Lung (tissue), 17 donors: ENCODE measurements at places on chromosomes 6 and 20.

DNA sequence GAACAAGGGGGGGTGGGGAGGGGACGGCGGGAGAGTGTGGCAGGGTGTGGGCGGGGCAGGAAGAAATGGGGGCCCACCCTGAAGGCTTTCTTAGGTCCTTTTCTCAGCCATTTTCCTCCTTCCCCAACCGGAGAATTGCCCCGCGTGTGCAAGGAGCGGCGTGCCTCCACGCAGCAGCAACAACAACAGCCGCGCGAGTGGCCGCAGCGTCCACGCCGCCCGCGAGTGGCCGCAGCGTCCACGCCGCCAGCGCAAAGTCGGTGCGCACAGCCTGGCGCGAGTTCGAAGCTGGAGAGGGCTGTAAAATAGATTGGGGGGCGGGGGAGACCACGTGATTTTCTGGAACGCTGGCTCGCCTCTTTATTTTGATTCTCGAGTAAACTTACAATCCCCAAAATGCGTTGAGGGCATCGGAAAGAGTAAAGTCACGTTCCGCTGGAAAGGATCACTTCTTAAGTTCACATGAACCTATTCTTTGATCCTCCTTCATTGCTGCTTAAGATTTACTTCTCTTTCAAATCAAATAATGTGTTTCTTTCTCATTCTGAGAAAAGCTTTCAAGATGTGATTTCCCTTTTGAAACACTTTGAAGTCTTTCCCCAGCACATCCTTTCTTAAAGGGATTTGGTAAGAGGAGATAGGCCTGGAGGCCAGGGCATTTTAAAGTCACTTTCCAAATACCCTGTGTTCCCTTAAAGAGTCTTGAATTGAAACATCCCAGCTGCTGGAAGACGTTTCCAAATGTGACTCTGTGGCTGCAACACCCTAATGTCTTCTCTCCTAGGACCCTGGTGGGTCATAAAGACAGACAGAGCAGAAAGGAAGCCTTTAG, 66.7 kb upstream of the ZNF217 start:
- peak; percentile 76 for DNase-seq

GRCh38 chr6:118553132-118553531, 5.0 kb downstream of the PLN start:
- no peak for DNase-seq

DNA sequence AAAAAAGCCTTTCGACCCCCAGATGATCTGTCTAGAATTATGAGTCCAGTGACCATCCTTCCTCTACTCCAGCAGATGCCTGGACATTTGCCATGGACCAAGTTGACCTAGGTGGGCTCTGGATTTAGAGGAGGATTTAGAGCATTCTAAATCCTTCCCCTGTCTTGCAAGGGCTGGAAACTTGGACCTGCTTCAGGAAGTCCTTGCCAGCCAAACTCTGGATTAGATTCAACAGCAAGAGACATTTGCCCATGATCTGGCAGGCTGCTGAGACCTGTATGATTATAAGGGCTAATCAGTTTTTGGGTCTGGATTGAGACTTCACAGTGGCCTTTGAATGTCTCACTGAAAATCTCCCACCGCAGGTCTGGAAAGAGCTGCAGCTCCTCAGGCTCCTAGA, 13.1 kb upstream of the HDGFL1 start:
- DNase-seq: no peak

- DNase-seq: peak; percentile 24
Measured at GRCh38 chr20:33299111-33299603, 16.1 kb downstream of the BPIFB1 start.

DNA sequence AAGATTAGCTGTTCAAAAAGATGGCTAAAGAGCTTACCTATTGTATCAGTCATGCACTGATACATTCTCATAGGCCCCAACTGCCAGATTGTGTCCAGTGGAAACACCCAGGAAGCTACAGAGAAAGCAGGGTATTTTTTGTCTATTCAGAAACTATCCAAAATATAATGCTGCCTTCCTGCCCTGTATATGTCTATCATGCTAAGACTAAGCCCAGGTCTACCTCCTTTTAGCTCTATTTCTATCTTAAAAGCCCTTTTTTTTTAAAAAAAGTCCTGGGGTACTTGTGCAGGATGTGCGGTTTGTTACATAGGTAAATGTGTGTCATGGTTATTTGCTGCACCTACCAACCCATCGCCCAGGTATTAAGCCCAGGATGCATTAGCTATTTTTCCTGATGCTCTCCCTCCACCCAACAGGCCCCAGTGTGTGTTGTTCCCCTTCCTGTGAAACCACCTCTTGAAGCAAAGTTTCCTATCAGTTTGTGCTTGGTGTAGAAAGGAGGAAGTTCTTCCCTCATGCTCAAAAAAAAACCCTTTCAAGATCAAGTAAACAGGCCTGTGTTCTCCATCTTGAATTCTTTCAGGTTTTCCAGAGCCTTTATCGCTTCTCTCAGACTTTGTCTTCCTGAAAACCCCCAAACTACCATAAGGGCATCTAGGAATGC, 514 bp downstream of the DEFB129 start:
- no peak for DNase-seq

DNA sequence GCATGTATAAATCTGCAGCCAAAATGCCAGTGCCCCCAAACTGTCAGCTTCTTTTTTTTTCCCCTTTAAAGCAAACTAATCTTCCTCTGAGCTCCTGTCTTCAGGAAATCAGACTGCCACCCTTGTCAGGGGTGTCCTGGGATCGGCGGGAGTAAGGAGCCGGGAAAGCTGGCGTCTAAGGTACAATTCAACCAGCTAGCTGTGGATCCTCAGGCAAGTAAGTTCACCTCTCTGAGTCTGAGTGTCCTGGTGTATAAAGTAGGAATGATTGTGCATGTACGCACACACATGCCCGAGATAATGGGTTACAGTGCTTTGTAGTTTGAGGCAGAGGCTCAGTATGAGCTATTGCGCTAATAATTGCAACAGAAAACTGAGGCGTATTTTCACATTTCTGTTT, 98.3 kb downstream of the ANKRD60 start:
- no peak for DNase-seq

DNA sequence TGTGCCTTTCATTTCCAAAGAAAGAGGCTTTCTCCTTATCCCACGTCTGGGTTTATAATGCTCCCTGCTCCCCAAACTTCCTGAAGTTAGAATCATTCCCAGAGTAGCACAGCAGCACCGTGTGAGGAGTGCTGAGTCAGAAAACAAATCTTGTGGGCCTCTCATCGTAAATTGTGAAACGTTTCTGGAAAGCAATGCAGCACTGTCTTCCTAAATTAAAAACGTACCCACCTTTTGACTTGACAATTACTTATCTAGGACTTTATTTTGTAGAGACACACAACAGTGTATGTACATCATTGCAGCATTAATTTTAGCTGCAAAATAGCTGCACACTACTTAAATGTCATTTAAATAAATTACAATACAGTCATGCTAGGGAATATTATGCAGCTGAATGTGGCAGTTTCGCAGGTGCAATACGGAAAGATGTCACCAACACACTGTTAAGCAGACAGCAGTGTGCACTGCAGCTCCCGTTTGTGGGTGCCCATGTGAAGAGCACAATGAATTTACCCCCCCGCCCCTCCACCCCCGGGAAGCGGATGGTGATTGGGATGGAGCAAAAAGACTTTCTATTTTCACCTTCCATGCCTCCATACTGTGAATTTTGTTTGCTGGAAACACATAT, 30.8 kb downstream of the RRBP1 start:
- DNase-seq: no peak

GRCh38 chr20:36367907-36368799, 62.0 kb downstream of the DLGAP4 start:
- DNase-seq: no peak

GRCh38 chr6:41366150-41366549, 30.7 kb downstream of the NCR2 start:
- no peak for DNase-seq

DNA sequence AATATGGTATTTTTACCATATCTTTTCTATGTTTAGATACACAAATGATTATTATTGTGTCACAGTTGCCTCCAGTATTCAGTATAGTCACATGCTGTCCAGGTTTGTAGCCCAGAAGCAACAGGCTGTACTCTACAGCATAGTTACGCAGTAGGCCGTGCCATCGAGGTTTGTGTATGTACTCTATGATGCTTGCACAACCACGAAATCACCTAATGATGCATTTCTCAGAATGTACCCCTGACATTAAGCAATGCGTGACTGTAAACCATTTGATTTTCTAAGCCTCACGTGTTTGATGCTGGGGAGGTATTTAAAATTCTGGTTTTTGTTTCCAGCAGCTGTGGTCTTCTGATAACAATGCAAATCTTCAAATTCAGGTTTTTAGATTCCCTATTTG, 207.6 kb downstream of the UST start:
- DNase-seq: no peak

GRCh38 chr6:113556775-113557174, 300.4 kb upstream of the MARCKS start:
- DNase-seq: no peak

GRCh38 chr6:39289490-39289889, 24.7 kb downstream of the KCNK17 start:
- no peak for DNase-seq
